ENCODE measurements at places on chromosomes 6 and 20.

GRCh38 chr6:78599526-78599925 is 267.8 kb upstream of the IRAK1BP1 start:
- DNase-seq = no peak

- DNase-seq = no peak
Measured at GRCh38 chr20:61537239-61538182, 285.4 kb downstream of the CDH4 start.

- DNase-seq = no peak
Measured at GRCh38 chr20:14632906-14633305, 295.5 kb upstream of the FLRT3 start.

GRCh38 chr6:34615574-34616226 is 59.6 kb upstream of the SPDEF start:
- no peak for DNase-seq

DNA sequence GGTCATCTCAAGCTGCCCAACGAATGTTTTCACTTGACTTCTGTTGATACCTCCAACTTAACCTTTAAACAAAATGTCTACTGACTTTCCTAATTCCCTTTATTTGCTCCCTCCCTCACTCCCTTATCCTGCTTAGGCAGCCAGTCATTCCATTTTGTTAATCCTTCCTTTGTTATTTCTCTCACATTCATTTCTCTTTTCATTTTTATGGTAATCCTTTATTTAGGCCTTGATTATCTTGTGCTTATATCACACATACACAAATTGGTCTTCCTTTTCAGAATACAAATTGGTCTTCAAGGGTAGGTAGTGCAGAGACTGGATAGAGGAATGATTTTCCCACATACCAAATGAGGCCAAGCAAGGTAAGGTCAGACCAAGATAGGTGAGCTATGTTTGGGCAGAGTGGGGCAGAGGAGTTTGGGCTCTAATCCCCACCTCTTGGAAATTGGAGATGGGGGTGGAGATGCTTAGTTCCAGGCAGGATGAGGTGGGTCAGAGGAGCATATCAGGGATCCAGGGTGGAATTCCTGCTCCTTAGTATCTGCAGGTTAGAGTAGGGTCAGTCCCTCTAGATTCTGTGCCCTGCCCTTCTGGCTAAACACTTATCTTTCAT is 2.0 kb upstream of the SPACA1 start:
- DNase-seq = no peak

DNA sequence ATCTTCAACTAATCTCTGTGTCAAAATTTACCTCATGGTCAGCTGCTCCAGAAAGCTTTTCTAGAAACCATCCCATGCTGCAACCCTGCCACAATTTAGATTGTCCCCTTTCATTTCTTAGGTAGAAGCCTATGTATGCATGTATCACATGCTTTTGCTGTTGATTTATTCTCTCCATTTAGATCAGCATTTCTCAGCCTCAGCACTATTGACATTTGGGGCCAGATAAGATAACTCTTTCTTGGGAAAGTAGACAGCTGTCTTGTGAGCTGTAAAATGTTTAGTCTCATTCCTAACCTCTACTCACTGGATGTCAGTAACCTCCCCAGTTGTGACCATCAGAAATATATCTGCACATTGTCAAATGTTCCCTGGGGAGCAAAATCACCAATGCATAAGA is 99.0 kb downstream of the PLCB1 start:
- DNase-seq = no peak

GRCh38 chr6:83192871-83193746 is at the start of the genes PGM3 and RWDD2A:
TSS of gene PGM3 (minus strand) at chr6:83193265. CDS start at chr6:83191012, 2,253 bp downstream.
TSS of gene RWDD2A (plus strand) at chr6:83193357. CDS start at chr6:83194452, 1,095 bp downstream.
- peak; percentile 39 for DNase-seq
